ENCODE measurements at places on chromosomes 5 and 9.

- no peak for DNase-seq
Observed at GRCh38 chr5:170427672-170428236, 38.6 kb upstream of the KCNMB1 start.

DNA sequence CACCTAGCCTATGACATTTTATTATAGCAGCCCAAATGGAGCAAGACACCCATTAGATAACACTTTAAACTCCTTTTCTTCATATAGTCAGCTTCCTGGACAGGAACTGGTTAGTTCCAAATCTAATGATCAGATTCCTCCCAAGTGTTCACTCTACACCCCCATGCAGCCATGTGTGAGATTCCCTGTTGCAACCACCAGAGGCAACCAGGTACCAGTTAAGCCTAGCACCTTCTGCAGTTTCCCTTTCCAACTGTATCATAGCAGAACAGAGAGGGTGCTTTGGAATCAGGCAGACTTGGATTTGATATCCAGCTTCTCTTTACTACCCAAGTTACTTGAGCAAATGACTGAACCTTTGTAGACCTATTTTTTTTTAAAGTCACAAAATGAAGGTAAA, 296.6 kb upstream of the PCSK5 start:
- DNase-seq = no peak

DNA sequence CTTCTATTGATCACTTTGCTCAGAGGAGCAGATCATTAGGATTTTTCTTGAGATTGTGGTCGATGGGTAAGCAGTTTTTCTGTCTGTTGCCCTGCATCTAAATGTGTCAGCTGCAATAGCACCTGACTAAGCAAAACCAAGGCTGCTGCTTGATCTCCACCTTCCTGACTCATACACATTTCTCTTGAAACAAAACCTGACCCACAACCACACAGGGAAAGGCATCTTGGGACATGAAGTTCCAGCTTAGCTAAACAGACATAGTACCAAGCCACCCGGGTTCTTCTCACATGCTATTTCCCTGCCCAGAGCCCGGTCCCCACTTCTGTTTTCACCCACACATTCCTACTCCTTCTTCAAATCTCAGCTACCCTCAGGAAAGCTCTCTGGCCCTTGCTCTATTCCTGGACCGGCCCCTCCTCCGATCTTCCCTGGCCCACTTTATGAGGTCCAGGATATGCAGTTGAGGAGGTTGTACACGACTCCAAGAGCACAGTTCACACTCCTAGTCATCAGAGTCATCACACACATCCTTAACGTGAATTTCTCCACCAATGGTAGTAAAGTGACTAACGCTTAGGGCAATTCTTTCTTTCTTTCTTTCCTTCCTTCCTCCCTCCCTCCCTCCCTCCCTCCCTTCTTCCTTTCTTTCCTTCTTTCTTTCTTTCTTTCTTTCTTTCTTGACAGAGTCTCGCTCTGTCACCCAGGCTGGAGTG, 16.0 kb upstream of the ZBTB43 start:
- no peak for DNase-seq

- no peak for DNase-seq
Observed at GRCh38 chr5:83523929-83524328, 52.4 kb downstream of the VCAN start.

- DNase-seq = no peak
Observed at GRCh38 chr5:78243639-78244038, 50.9 kb downstream of the AP3B1 start.

DNA sequence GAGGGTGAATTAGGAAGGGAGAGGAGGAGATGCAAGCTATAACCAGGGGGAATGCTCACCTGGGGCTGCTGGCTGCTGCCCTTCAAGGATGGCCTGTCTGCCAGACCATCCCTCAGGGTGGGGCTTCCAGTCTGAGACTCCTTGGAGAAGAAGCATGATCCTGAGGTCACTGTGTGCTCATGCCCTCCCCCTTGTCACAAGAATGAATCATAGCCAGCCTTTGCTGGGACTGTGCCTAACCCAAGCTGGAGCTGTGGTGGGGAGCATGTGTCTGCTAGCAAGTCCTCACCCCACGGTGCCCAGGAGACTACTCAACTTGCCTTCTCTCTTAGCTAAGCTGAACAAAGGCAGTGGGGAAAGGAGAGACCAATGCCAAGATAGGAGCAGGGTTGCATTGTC, 463.6 kb downstream of the SPOCK1 start:
- DNase-seq = no peak

GRCh38 chr5:134437847-134438581, 26.3 kb upstream of the CDKN2AIPNL start:
- no peak for DNase-seq

DNA sequence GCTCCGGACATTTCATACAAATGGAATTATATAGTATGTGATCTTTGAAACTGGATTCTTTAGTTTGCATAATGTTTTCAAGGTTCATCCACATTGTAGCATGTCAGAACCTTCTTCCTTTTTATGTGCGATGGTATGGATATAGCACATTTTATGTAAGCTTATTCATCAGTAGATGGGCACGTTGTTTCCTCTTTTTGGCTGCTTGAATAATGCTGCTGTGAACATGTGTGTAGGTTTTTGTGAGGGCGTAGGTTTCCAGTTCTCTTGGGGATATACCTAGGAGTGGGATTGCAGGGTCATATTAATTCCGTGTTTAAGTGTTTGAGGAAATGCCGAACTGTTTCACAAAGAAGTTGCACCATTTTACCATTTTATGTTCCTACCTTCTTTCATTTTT, 187.8 kb downstream of the NR3C1 start:
- no peak for DNase-seq

DNA sequence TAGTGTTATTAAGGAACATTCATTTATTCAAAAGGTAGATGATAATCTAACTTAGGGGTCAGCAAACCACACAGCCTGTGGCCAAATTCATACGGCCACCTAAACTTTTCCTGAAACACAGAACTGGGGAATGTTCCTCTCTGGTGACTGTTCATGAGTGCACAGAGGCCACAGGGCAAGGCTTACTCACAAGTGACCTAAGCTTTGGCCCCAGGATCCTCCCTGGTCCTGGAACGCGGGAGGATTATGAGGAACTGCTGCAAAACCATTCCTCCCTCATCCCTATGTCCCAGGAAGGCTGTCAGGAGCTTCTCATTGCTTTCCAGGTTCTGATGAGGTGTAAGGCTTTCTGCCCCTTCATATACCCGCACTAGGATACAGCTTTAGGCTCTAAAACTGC, 397.6 kb downstream of the SEMA5A start:
- DNase-seq = no peak

- no peak for DNase-seq
Observed at GRCh38 chr9:36217256-36217968, 26.7 kb downstream of the CLTA start.

GRCh38 chr9:86324308-86324707, 29.9 kb downstream of the TUT7 start:
- no peak for DNase-seq
